Left renal cortex interstitium (tissue), 4 donors: ENCODE measurements at places on chromosomes 2 and 18. TPM values are rescaled to one million over a fixed set of nuclear protein-coding genes. Genes with fewer than 3 reads are reported as not detected.

B3GNT7 gene
- polyA plus RNA-seq, result 2.7 TPM

PLEKHA3 gene
- polyA plus RNA-seq, result 37.8 TPM

CEP192 gene
- polyA plus RNA-seq, result 34.7 TPM

C1QL2 gene
- not detected for polyA plus RNA-seq

CYTIP gene
- polyA plus RNA-seq, result 1.7 TPM

KRTCAP3 gene
- polyA plus RNA-seq, result 7.4 TPM

MOGAT1 gene
- 0.48 TPM for polyA plus RNA-seq

PLB1 gene
- polyA plus RNA-seq, result 1.5 TPM

CHMP1B gene
- 46.7 TPM for polyA plus RNA-seq

PAX3 gene
- polyA plus RNA-seq, result not detected

SNRPD1 gene
- 125 TPM for polyA plus RNA-seq

IL36G gene
- not detected for polyA plus RNA-seq

MLPH gene
- polyA plus RNA-seq, result 1.4 TPM

IL36RN gene
- polyA plus RNA-seq, result not detected

GAD1 gene
- polyA plus RNA-seq, result 2.8 TPM

ZNF385B gene
- polyA plus RNA-seq, result 12.2 TPM

BOLL gene
- not detected for polyA plus RNA-seq

SH3BP4 gene
- 46.5 TPM for polyA plus RNA-seq

SULT1C2 gene
- 94.9 TPM for polyA plus RNA-seq

MALL gene
- polyA plus RNA-seq, result 13.2 TPM
